Activated B cell treated with CpG ODN at 0.5 μM for 24 hours (primary cell): ENCODE measurements at places on chromosomes 4 and X. TPM values are rescaled to one million over a fixed set of nuclear protein-coding genes. Genes with fewer than 3 reads are reported as not detected.

The KLHL4 gene
- not detected in 2 replicates for total RNA-seq

The ADGRL3 gene
- not detected in 2 replicates for total RNA-seq

The FGF2 gene
- total RNA-seq: 0.10 and 0.29 TPM in 2 replicates

The PRDM5 gene
- total RNA-seq: not detected in 2 replicates

DNA sequence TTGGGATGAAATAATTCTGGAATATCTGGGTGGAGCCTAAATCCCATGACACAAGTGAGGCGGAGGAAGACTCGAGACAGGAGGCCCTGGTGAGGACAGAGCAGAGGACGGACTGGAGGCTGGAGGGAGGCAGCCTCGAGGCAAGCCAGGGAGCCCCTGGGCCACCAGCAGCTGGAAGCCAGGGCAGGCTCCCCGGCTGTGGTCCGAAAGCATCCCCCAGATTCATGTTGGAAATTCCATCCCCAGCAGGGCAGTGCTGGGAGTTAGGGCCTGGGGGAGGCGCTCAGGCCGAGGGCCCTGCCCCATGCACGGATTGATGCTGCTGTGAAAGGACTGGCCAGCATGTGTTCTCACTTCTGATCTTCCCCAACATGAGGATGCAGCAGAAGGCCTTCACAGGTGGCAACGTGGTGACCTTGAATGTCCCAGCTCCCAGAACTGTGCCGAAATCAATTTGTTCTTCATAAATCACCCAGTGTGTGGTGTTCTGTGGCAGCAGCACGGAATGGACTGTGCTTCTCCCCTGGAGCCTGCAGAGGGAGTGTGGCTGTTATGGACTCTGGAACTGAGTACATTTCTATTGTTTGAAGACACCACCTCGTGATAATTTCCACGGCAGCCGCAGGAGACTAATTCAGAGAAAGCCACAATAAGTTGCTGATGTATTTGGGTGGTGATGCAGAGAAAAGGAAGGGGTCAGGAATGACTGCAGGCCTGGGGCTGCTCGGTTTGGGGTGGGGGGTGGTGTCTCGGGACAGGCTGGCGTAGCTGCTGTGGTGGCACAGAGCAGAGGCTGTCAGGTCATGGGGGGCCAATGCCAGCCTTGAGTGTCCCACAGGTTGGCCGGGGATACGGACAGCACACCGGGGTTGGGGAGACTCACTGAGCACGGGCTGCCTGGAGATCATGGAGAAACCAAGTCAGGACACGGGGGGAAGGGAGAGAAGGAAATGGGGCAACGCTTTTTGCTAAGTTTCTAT, 56.9 kb downstream of the PCGF3 start:
- no peak overlapping the region for H3K4me3 ChIP-seq
- no peaks in the 10 kb centered on the region for H3K4me1 ChIP-seq
- no peaks in the 10 kb centered on the region for H3K27me3 ChIP-seq
- DNase-seq: no peak

GRCh38 chrX:111376897-111377578, 35.0 kb downstream of the DCX start:
- no peaks in the 10 kb centered on the region for H3K27me3 ChIP-seq
- no peak overlapping the region for H3K4me3 ChIP-seq
- no peak for DNase-seq
- H3K36me3 ChIP-seq: no peaks in the 10 kb centered on the region

GRCh38 chr4:20680736-20681135, 19.5 kb upstream of the PACRGL start:
- H3K4me1 ChIP-seq: no peaks in the 10 kb centered on the region
- no peak for DNase-seq
- H3K27me3 ChIP-seq: peaks cover 2% of the 10 kb centered on the region
- no peak overlapping the region for H3K4me3 ChIP-seq
- no peak overlapping the region for H3K27ac ChIP-seq

GRCh38 chr4:92646826-92647225, 343.1 kb downstream of the GRID2 start:
- H3K27ac ChIP-seq: no peak overlapping the region
- DNase-seq: no peak
- no peak overlapping the region for H3K4me3 ChIP-seq
- no peaks in the 10 kb centered on the region for H3K27me3 ChIP-seq
- H3K36me3 ChIP-seq: no peaks in the 10 kb centered on the region

DNA sequence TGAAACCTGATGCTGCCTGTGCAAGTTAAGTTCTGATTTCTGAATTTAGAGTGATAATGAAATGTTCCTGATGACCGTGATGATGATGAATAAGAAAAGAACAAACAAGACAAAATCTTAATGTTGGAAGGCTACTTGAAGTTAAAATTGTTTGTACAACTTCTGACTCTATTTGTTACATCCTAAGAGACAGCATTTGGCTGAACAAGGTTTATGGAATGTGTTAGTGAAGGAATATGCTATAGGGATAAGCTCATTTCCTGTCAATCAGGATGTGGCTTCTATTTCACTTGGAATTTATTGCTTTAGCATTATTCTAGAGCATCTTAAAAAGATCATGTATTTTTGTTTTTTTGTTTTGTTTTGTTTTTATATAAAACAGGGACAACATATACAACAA, 267.5 kb downstream of the FAT4 start:
- H3K27ac ChIP-seq: no peak overlapping the region
- no peaks in the 10 kb centered on the region for H3K27me3 ChIP-seq
- H3K4me1 ChIP-seq: no peaks in the 10 kb centered on the region
- no peak for DNase-seq

- H3K27me3 ChIP-seq: no peaks in the 10 kb centered on the region
- peaks cover 19% of the 10 kb centered on the region for H3K36me3 ChIP-seq
- DNase-seq: no peak
- H3K4me1 ChIP-seq: peaks cover 87% of the 10 kb centered on the region
Measured at GRCh38 chr4:85736571-85736970, 261.6 kb downstream of the ARHGAP24 start.

- no peaks in the 10 kb centered on the region for H3K36me3 ChIP-seq
- no peak for DNase-seq
- no peaks in the 10 kb centered on the region for H3K4me1 ChIP-seq
Measured at GRCh38 chrX:70052895-70053615, 3.3 kb upstream of the AWAT2 start.

DNA sequence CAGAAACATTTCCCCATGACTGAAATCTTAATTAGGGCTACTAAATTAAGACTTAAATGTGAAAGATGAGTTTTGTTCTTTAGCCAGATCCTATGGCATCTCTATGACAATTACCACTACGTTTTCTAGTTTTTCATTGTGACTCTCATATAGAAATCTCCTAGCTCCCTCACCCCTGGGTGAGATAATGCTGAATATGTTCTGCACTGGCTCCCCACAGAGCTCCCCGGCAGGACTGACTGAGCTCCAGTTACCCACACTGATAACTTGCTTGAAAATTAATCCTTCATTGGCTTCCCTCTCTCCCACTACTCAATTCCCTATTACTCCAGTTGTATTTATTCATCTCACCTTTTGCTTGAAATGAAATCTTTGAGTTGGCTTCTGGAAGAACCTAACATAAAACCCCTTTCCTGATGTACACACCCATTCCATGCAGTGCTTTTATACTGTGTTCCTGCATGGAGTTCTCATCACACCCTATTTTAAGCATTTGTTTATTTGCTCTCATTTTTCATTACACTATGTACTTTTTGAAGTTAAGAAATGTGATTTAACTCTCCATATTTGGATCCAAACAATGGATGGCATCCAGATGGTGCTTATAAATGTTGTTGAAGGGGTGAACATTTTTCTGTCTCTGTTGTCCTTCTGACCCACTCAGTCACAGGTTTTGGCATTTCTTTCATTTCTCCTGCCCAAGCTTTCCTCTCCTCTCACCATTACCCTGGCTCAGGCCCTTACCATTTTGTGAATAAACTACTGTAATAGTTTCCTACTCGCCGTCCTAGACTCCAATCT, 623.4 kb downstream of the SPRY1 start:
- H3K36me3 ChIP-seq: no peaks in the 10 kb centered on the region
- peak overlapping the region; percentile 20 for H3K27ac ChIP-seq
- H3K27me3 ChIP-seq: no peaks in the 10 kb centered on the region
- H3K4me3 ChIP-seq: no peak overlapping the region
- H3K4me1 ChIP-seq: peaks cover 20% of the 10 kb centered on the region

DNA sequence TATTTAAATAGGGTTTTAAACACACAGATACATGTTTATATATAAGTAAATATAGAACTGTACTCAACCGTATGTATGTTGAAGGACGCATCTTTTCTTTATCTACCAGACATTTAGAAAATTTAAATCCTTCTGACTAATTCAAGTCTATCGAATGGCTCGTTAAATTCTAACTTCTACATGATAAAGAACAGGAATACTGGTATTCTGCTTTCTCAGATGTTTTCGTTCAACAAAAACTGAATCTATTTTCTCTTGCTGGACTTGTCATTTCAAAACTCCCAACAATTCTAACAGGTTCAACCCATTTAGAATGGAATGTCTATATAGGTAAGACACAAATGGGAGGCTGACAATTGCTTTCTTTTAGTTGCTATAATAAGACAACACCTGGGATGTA, 978.3 kb upstream of the ADGRL3 start:
- no peak overlapping the region for H3K27ac ChIP-seq
- no peak overlapping the region for H3K4me3 ChIP-seq
- H3K27me3 ChIP-seq: no peaks in the 10 kb centered on the region
- no peaks in the 10 kb centered on the region for H3K36me3 ChIP-seq
- no peak for DNase-seq
- H3K4me1 ChIP-seq: no peaks in the 10 kb centered on the region

- H3K27ac ChIP-seq: no peak overlapping the region
- no peaks in the 10 kb centered on the region for H3K4me1 ChIP-seq
- H3K36me3 ChIP-seq: no peaks in the 10 kb centered on the region
- no peak overlapping the region for H3K4me3 ChIP-seq
- no peak for DNase-seq
Measured at GRCh38 chr4:71300362-71300761, 38.5 kb upstream of the SLC4A4 start.

- no peak overlapping the region for H3K4me3 ChIP-seq
- no peak for DNase-seq
- H3K27me3 ChIP-seq: no peaks in the 10 kb centered on the region
- peaks cover 54% of the 10 kb centered on the region for H3K36me3 ChIP-seq
Measured at GRCh38 chrX:119589810-119590209, 15.4 kb downstream of the UBE2A start.

DNA sequence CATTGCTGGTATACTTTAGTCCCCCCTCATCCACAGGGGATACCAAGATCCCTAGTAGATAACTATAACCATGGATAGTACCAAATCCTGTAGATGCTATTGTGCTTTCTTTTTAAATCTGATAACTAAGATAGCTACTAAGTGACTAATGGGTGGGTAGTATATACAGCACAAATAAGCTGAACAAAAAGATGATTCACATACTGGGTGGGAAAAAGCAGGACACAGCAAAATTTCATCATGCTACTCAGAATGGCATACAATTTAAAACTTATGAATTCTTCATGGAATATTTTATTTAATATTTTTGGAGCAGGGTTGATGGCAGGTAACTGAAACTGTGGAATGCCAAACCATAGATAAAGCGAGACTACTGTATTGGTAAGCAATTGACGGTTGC, 161.6 kb downstream of the IL15 start:
- H3K27ac ChIP-seq: no peak overlapping the region
- no peak overlapping the region for H3K4me3 ChIP-seq
- no peaks in the 10 kb centered on the region for H3K4me1 ChIP-seq
- no peaks in the 10 kb centered on the region for H3K36me3 ChIP-seq

DNA sequence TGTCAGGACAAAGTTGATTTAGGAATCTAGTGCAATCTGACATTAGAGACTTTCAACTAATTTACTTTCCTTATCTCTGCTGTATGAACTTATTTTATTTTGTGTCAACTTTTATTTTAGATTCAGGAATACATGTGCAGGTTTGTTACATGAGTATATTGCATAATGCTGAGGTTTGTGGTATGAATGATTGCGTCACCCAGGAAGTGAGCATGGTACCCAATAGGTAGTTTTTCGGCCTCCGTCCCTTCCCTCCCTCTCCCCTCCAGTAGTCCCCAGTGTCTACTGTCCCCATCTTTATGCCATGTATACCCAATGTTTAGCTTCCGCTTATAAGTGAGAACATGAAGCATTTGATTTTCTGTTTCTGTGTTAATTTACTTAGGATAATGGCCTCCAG, 68.7 kb upstream of the TEX13D start:
- no peaks in the 10 kb centered on the region for H3K27me3 ChIP-seq
- H3K4me3 ChIP-seq: no peak overlapping the region
- H3K4me1 ChIP-seq: no peaks in the 10 kb centered on the region
- DNase-seq: no peak
- H3K27ac ChIP-seq: no peak overlapping the region
- no peaks in the 10 kb centered on the region for H3K36me3 ChIP-seq

DNA sequence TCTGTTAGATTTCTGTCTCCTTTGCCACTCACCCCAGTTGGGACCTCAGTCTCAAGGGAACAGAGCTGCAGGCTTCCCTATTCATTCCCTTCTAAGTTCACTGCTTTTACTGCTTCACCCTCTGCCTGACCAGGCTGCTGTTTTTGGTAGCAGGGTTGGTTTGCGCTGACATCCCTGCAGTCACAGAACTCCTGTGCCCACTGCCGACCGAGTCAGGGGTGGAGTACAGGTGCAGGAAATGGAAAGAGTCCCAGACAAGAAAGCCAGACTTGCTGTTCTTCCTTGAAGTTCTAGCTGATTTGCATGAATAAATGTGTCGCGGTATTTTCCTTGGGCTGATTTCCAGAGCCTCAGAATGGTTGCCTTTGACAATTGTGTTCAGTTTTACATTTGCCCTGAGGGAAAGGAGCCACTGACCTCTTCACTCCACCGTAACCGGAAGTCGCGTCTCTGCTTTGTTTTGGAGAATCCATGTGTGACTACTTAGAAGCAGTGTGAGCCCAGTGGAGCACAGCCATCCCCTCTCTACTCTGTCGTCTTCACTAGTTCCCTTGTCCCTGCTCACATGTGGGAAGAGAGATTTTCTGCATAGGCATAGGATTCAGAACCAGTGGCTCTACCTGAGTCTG, 84.8 kb downstream of the TNIP2 start:
- H3K27me3 ChIP-seq: no peaks in the 10 kb centered on the region
- DNase-seq: no peak
- peak overlapping the region; percentile 41 for H3K27ac ChIP-seq
- H3K36me3 ChIP-seq: peaks cover 74% of the 10 kb centered on the region
- peaks cover 52% of the 10 kb centered on the region for H3K4me1 ChIP-seq
- no peak overlapping the region for H3K4me3 ChIP-seq

GRCh38 chrX:154648931-154649330, 4.4 kb downstream of the CTAG2 start:
- H3K27me3 ChIP-seq: no peaks in the 10 kb centered on the region
- H3K36me3 ChIP-seq: no peaks in the 10 kb centered on the region
- no peaks in the 10 kb centered on the region for H3K4me1 ChIP-seq
- H3K27ac ChIP-seq: no peak overlapping the region
- H3K4me3 ChIP-seq: no peak overlapping the region
